ENCODE measurements at places on chromosomes 7 and 10.

- DNase-seq: peak; percentile 93
Observed at GRCh38 chr10:112985690-112986543, 35.9 kb downstream of the TCF7L2 start.

DNA sequence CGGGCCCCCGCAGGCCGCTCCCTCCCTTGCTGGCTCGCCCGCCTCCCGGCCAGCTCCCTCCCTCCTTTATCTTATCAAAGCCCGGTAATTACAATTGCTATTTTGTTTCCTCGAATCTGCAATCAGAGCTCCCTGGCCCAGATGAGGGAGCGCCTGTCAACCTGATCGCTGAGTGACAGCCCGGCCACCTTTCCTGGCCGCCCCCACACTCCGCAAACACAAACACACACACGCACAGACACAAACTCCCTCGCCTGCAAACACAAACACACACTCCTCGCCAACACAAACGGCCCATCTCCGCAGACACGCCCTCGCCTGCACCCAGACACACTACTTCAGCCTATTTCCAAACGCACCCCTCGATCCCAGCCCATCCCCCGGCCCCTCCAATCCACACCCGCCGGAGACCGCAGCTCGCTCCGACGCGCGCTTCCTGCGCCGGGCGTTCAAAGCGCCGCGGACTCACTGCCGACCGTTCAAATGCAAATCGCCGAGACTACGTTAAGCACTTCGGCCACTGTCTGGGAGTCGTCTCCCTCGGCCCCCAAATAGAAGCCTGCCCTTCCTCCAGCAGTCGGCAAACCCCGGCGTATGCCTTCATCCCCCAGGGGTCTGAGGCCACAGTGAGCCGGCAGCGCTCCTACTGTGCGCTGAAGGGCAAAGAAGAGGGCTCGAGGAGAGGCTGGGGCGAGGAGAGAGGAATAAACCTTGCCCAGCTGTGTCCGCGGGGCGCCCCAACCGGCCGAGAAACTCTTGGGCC, 3.0 kb upstream of the FGF8 start:
- no peak for DNase-seq

GRCh38 chr7:81007051-81007450, 88.2 kb upstream of the SEMA3C start:
- DNase-seq: no peak

GRCh38 chr10:74824184-74824899, 2.1 kb upstream of the KAT6B start:
- DNase-seq: no peak

GRCh38 chr10:70232155-70232858, 922 bp downstream of the PPA1 start:
- DNase-seq: no peak

GRCh38 chr7:123748171-123748733, 551 bp downstream of the WASL start:
- no peak for DNase-seq

GRCh38 chr10:51716981-51717380, 17.6 kb upstream of the CSTF2T start:
- no peak for DNase-seq

GRCh38 chr7:139708541-139708940, 69.3 kb downstream of the HIPK2 start:
- DNase-seq: no peak

DNA sequence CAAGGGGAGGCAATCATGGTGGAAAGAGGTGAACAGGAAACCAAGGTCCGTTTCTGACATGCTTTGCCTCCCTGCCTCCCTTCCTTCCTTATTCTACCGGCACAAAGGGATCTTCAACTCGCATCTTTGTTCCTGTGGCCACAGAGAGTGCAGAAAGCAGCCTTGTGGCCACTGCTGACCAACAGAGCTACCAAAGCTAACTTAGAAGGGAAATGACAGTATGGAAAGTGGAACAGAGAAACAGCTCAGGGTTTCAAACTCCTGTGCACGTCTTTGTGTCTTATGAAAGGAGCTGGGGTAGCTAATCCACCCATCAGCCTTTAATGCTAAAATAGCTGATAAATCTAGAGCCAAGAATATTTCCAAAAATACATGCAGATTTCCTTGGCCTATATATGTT, 588.0 kb downstream of the SORCS1 start:
- DNase-seq: no peak

GRCh38 chr7:136136906-136137454, 159.8 kb upstream of the MTPN start:
- no peak for DNase-seq

GRCh38 chr10:28236591-28236990, 66.3 kb downstream of the MPP7 start:
- DNase-seq: no peak

- no peak for DNase-seq
Observed at GRCh38 chr10:112182784-112183328, 709 bp downstream of the GPAM start.

- no peak for DNase-seq
Observed at GRCh38 chr10:44936314-44936975, 23.2 kb upstream of the RASSF4 start.

DNA sequence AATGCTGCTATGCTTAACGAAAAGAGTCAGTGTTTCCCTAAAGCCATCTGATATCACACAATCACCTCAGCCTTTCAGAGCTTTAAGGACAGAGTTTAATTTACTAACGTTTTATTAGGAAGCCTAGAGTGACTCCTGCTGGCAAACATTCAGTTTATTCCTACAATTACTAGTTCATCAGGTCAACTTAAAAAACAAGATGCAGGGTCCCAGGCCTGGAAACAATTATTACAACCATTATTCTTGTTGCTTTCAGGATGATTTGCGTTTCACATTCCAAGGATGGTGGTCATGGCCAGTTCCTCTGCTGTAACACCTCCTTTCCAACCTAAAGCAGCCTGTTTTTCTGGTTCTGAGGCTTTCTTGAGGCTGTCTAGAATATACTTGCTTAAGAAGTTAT, 1.5 kb upstream of the FAM53B start:
- DNase-seq: no peak

DNA sequence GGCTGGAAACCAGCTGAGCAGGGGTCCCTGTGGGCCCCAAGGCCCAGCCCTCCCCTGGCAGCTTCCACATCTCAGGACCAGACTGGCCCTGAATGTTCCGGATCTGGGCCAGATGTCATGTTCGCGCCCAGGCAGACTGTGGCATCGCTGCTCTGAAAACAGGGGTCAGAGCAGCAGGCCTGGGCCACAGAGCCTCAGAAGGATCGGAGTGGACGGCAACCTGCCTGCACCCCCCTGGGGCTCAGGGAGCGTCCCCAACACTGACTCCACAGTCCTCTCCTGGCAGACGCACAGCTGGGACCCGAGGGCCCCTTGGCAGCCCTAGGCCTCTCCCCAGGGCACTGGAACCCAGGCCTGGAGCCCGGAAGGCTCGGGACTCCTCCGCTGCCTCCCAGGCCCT, 91.3 kb upstream of the DNAAF5 start:
- no peak for DNase-seq

DNA sequence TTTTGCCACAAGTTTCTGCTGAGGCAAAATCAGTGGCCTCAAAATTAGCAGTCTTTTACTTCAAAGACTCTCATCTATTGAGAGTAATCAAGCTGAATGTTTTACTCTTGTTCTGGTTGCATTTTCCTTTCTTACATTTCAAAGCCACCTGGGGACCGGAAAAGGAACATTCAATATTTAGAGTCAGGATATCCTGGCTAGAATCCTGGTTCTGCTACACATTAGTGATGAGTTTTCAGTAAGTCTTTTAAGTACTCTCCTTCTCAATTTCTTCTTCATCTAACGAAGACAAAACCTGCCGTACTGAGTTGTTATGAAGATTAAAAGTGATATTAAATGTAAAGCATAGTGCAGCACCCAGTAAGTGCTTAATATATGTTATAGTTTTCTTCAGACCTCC, 52.5 kb downstream of the LAMB4 start:
- DNase-seq: no peak

DNA sequence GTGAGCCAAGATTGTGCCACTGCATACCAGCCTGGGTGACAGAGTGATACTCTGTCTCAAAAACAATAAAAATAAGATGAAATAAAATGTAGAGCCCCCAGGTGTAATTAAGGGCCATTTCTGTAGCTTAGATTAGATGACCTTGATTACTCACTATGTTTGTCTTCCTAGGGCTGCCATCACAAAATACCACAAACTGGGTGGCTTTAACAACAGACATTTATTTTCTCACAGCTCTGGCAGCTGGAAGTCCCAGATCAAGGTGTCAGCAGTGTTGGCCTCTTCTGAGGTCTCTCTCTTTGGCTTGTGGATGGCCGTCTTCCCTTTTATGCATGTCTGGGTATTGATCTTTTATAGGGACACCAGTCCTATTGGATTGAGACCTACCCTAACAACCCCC, 6.1 kb downstream of the PTER start:
- DNase-seq: no peak

GRCh38 chr10:31210190-31210589, 108.8 kb upstream of the ZEB1 start:
- no peak for DNase-seq

DNA sequence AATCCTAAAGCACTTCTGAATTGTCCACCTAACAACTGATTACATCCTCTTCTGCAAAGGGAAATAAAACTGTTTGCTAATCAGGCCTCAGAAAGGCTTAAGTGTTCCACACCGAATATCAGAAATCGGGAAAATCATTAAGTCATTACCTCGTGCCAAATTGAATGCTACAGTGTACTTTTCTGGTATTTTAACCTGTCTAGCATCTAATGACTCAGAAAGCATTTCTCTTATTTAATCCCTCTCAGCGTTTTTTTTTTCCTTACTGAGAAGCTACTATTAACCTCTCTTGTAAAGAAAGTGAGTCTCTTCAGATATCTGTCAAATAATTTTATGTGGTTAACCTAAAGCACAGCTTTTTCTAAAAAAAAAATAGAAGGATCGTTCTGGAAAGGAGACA, 28.6 kb downstream of the VIM start:
- no peak for DNase-seq

GRCh38 chr10:123831259-123831658, 60.3 kb downstream of the CPXM2 start:
- DNase-seq: no peak

DNA sequence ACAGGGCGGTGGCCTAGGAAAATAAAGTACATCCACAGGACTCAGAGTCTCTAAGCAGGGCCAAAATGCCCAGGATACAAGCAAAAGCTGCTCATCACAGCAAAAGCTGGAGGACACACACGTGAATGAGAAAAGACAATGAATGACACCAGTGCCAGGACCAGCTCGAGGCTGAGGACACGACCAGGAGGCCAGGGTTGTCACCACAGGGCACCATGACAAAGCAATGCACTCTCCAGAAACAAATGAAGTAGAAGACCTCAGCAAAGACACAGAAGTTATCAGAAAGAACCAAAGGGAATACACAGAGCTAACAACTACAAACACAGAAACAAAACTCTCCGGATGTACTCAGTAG, 92.1 kb downstream of the FOXL3 start:
- no peak for DNase-seq

DNA sequence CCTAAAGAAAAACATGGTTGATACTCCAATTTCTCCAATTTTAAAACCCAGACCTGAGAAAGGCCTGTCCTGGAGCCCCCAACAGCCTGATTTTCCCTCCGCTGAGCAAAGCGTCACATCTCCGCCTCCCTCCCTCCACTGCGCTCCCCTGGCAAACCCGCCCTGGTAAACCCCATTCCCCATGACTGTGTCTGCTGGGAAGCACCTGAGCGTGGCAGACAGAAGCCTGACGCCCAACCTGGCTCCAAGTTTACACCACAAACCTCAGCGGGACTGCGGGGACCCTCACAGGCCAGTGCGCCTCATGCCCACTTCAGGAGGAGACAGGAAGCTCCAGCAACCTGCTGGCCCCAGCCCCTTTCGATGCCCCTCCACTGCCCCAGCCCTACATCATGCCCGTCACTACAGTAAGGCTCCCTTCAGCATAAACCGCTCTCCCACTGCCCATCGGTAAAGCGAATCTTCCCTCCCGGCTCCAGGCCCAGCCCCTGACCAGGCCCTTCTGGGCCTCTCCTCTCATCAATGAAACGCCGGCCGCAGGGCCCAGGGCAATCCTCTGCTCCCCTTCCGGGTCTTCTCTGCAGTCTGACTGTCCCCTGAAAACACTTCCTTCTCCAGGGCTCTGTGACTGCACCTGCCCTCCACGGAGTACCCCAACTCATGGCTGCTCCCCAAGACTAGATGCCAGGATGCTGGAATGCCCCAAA, 233.3 kb downstream of the MAD1L1 start:
- DNase-seq: no peak

GRCh38 chr10:15461353-15462108, 90.4 kb upstream of the FAM171A1 start:
- DNase-seq: no peak

DNA sequence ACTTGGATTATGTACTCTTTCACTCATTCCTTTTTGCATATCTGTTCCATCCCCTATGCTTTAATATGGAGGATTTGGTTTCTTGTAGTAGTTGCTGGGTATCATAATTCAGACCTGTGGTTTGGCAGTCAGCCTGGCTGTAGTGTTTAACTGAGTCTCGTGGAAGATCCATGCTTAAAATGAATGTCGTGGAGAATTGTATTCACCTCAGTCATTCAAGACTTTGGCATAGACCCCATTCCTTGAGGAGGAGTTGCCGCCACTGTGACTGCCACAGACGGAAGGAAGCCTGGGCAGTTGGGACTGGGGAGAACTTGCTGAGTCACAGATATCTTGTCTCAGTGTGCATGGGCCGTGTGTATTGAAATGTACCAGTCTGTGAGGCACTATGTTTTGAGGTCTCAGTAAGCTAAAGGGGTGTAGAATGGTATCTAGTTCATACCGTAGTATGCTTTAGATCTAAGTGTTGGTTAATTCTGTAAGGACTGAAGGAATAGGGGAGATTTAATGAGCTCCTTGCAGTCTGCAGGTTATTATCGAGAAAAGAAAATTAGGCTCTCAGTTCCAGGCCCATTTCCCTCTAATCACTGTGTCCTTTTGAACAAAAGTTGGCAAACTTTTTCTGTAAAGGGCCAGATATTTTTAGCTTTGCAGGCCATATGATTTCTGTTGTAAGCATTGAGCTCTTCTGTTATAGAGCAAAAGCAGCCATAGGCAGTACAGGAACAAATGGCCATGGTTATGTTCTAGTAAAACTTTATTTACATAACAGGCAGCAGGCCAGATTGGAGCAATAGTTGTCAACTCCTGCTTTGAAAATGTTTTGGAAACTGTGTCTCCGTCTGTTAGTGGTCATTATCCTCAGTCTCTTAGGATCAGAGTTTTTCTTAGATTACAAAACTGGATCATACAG, 76.8 kb downstream of the TPST1 start:
- no peak for DNase-seq
